ENCODE measurements at places on chromosomes 12 and 14.
A peak's percentile ranks its signal among the peaks of the same experiment; 100 is the strongest.

GRCh38 chr12:904010-904414 lies 45.5 kb downstream of the RAD52 start:
- DNase-seq: no peak

DNA sequence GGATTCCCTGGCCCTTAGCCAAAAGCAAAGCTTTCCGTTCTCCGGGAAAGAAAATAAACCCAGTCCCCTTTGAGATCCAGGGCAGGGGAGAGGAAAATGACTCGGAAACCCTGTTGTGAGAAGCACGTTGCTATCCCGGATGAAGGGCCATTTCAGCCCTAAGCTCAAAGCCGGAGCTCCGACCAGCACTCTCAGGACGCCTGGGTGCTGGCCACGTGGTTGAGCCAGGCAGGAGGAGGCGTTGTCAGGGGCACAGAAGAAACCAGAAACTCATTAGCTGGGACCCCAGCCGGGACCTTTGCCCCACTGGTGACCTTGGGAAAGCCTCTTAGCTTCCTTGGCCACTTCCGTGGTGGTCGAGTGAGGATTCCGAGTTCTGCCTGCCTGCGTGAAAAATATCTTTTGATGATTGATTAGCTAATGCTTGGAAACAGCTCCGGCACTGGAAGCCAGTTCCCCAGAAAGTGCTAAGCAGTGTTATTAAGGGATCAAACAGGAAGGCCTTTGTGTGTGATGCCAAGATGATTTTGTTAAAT lies 57.6 kb upstream of the FZD10 start:
- DNase-seq: no peak

GRCh38 chr12:94812345-94812744 lies 162.0 kb upstream of the TMCC3 start:
- DNase-seq: no peak

DNA sequence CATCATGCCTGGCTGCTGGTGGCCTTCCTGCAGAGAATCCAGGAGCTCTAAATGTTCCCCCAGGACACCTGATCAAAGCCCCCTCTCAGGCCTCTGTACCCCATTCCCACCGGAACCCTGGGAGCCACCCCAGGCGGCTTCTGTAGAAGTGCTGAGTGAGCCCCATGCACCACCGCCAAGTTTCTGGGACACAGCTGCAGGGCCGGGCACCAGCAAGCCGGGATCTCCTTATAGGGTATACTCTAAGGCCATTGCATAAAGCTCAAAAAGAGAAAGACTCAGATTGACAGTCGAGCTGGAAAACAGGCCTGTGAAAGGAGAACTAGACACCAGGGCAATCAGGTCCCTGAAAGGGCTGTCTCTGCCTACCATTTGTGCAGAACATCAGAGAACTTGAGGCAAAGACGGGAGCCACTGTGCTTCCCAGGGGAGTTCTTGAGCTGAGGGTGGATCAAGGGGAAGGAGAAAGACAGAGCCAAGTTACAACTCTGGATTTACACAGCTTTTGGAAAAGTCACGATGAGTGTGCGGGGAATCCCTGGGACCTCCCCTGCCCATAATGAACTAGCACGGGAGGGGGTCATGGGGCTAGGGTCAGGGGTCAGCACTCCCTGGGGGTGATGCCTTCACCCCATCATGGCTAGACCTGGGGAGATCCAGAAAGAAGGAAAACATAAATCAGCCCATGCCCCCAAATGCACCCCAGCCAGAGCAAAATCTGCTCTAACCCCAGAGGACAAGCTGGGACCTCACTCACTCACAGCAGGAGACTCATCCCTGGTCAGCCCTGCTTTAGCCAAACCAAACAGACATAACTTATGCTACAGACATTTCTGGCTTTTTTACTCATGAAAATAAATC lies 51.1 kb downstream of the ITPK1 start:
- DNase-seq: peak; percentile 32

GRCh38 chr12:42557586-42558172 lies 31.9 kb downstream of the PRICKLE1 start:
- no peak for DNase-seq

GRCh38 chr12:92229381-92229780 lies 83.7 kb upstream of the BTG1 start:
- no peak for DNase-seq

DNA sequence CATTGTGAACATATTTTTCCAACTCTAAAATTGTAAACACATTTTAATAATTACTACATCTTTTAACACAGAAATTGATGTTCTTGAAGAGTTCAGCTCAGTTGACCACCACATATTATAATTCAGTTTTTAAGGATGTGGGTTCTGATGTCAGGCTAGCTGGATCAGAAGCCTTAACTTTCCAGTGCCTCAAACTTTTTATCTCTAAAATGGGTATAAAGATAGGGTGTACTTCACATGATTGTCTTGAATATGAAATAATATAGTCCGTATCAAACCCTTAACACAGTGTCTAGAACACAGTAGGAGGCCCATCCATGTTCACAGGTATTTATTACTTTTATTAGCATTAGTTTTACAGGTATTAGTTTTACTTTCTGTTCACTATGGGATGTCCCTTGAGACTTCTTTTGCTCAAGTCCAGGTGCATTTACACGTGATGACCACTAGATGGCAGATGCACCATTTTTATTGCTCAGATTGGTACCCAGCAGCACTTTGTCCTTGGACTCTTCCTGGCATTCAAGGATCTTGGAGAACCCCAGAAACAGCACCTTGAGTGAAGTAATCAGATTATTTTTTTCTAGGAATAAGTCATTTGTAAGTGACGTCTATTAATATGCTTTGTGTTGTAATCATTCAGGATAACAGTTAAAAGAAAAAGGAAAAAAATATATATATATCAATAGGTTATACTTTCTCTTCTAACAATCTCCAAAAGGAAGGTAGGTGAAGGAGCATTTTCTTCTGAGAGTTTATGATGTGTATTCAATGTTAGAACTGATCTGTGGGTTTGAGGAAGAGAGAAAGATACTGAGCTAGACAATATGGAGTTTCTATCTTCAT lies 580.2 kb downstream of the ETNK1 start:
- peak; percentile 45 for DNase-seq

GRCh38 chr14:50520947-50521815 lies 11.2 kb downstream of the MAP4K5 start:
- DNase-seq: peak; percentile 79

DNA sequence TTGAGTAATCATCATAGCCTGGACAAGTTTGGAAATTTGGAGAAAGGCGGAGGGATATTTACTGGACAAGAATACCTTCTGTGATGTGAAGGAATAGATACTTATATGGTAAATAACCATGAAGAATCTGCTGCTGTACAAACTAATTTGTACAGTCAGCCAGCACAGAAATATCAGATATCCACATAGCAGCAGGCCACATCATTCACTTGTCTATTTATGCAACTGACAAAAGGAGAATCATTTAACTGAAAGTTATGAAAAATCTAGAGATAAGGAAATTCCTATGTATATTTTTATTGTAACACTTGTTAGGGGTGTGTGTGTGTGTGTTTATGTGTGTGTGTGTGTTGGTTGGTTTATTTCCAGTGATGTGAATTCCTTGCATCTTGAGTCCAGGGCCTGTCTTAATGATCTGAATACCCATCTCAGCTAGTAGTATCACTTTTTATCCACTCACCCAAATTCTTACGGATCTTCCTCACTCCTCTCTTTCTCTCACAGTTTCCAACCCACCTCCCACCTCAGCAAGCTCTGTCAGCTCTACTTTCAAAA lies 10.5 kb upstream of the LRIG3 start:
- DNase-seq: no peak

DNA sequence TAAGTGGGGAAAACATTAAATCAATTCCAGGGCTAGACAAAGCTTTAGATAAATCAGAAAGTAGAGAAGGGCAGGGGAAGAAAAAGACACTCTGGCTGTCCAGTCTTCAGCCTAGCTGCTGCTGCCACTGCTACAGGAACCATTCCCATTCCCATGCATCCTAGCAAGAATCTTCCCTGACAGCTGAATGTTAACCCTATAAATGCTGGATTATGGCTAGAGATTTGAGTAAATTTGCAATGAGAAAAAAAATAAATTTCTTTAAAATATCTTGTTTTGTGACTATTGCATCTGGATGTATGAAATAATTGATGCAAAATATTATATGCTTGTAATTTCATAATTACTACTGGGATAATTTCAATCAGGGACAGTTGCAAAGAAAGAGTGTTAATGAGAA lies 15.0 kb upstream of the CDKN3 start:
- DNase-seq: no peak

DNA sequence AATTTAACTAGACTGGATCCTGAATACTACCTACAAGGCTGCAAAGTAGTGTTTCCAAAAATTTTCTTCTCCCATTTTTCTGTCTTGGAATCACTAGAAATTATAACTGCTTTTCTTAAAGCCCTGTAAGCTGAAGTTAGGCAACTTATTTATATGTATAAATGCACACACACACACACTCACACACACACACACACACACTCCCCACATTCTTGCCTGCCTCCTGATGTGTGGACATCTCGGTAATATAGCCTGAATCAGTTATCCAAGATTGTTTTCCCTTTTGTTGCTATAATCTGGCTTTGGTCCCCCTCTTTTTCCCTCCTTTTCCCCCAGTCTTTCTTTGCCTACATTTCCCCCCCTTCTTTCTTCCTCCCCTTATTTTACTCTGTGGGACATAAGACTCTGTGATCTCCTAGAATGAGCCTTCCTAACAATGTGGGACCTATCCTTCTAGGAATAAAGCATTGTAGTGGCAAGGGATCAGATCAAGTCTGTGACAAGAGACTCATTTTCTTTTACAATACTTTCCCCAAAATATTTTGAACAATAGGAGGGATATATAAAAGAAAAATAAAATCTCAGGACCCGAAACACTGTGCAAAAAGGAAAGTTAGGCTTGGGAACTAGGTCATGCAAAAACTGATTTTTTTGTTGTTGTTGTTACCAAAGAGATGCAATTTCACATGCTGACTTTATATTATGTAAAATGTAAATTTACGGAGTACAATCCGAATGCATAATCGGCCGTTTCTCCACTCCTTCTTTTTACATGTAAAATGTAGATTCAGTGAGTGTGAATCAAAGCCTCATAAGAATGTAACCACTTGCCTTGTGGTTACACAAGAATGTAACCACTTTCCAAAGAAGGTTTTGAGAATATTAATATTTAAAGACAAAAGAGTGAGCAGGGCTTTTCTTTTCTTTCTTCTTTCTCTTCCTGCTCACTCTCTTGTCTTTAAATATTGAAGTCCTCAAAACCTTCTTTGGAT lies 26.3 kb upstream of the CD69 start:
- DNase-seq: no peak

DNA sequence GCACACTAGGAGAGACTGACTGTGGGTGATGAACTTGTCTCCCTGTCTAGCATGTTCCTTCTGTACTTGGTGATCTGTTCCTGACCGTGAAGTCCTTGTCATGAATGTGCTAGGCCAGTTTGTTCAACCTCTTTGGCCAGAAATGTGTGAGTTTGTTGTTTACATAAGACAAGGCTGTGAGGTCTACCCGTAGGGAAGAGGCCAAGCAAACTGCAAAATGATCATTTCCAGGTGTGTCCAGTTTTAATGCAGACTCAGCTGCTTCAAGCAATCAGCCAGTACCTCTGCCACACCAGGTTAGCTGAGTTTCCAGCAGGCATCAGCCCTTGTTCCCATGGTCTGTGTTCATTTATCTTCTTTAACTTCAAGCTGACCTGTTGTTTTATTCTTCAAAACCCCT lies 440.2 kb downstream of the FUT8 start:
- no peak for DNase-seq

- DNase-seq: peak; percentile 94
These were observed 46.0 kb downstream of the YEATS4 start for GRCh38 chr12:69405566-69405865.
